ENCODE measurements at places on chromosomes 2 and 18. TPM values are rescaled to one million over a fixed set of nuclear protein-coding genes. Genes with fewer than 3 reads are reported as not detected.

The SCYGR4 gene
- total RNA-seq, result not detected

The AFF3 gene
- 1.5 TPM for total RNA-seq

The AQP4 gene
- not detected for total RNA-seq

The SETBP1 gene
- 1.4 TPM for total RNA-seq

The FEV gene
- not detected for total RNA-seq

The PASK gene
- total RNA-seq, result 71.5 TPM

The STARD6 gene
- not detected for total RNA-seq

The SCYGR7 gene
- not detected for total RNA-seq

The EN1 gene
- total RNA-seq, result not detected

The NPPC gene
- 0.57 TPM for total RNA-seq

- DNase-seq, result no peak
These were observed 6.1 kb downstream of the CTDSP1 start for GRCh38 chr2:218405746-218406208.

GRCh38 chr2:16013359-16013911, 73.1 kb downstream of the MYCN start:
- no peak for DNase-seq

DNA sequence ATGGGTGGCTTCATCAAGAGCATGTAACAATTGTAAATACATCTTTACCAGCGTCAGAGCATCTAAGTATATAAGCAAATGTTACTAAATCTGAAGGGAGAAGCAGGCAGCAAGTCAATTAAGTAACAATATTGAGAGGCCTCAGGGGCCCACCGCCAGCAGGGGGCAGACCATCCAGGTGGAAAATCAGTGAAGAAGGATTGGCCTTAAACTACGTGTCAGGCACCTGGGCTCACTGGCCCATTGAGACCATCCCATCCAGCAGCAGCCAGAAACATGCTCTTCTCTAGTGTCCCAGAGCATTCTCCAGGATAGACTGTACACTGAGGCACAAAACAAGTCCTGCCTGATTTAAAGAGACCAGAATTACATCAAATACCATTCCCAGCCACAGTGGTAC, 96.2 kb upstream of the SNTG2 start:
- DNase-seq, result peak; percentile 73

DNA sequence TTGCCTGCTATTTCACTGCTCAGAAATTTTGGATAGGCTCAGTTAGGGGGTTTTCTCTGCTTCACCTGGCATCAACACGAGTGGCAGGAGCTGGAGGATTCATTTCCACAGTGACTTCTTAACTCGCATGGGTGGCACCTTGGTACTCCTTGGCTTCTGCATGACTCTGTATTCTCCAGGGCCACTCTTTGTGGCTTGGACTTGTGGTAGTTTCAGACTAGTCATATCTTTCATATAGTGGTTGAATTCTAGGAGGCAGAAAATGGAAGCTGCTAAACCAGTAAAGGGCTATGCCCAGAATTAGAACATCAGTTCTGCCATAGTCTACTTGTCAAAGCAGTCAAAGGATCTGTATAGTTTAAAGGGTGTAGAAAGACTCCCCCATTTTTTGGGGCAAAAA, 6.8 kb downstream of the MAIP1 start:
- no peak for DNase-seq

DNA sequence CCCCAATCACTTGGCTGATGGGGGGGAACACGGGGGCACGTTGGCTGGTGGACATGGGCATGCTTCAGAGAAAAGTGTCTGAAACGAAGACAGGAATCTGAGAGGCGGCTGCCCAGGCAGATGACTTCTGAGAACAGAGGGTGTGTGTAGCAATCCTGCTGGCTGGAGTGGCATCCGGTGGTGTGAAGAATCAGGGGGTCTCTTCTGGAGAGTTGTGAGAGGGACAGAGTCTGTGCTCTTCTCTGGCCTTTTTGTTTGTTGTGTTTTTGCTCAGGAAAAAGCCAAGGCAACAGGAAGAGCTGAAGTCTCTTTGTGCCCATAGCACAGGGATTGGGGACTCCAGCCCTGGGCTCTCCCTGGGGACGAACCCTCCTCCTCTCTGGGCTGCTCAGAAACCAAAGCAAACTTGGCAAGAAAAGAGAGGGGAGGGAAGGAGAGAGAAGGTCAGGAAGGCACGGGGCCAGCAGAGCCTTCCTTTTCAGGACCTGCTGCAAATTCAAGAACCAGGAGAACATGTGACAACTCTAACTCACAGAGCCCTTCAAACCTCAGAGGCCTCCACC, 97.0 kb upstream of the SMAD2 start:
- no peak for DNase-seq

DNA sequence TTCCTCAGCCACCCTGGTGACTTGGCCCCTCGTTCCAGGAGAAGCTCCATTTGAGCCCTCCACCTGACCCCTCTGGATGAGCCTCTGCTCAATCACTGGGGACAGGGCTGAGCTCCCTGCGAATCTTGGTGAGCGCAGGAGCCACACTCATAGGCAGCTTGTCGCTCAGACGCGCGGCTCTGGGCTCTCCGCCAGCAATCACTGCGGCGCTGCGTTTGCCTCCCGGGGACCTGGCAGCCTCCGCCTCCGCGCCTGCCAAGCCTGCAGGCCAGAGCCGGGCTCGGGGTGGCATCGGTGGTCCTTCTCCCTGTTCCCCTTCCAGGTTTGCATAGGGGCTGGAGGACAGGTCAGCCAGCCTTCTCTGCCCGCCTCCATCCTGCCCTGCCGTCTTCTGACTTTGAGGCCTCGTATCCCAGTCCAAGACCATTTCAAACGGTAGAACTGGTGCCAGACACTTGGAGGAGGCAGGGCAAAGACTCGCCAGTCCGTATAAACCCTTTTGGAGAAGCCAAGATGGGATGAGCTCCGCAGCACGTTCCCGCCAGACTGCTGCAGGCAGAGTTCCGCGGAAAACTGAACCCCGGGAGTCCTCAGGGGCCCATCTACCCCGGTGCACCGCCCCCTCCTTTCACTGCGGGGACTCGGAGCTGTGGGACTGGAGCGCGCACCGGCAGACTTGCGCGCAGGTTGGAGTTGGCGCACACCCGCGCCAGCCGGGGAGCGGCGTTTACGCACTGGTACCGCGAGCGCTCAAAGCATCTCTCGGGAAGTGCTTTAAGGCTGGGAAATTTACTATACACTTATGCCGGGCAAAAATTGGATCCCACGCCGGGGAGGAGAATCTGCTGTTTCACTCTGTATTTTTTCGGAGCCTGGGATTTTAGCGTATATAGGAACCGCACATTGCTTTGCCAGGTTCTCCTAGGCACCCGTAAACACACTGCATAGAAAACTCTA, 1.1 kb upstream of the TACR1 start:
- DNase-seq, result peak; percentile 10

- no peak for DNase-seq
These were observed 52.4 kb downstream of the GLI2 start for GRCh38 chr2:120787822-120788700.

- DNase-seq, result no peak
These were observed 208.6 kb upstream of the APCDD1 start for GRCh38 chr18:10245846-10246175.

DNA sequence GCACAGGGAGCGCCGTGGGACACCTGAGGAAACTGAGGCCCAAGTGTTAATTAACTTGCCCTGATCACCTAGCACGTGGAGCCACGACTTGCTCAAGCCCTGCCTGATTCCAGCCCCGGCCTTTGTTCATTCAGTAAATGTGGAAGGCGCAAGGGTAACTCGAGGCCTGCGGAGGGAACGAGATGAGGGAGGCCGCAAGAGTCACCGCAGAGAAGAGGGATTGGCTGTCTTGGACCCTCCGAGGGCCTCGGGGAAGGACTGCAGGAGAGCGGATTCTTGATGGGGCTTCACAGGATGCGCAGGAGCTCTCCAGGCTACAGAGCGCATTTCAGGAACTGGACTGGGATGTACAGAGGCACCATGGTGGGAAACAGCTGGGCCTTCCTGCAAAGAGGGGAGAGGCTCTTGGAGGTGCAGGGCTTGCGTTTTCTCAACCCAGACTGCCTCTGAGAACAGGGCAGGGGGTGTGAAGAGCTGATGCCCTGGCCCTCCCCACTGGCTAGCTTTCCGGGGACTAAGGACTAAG, 511 bp upstream of the ANKMY1 start:
- DNase-seq, result no peak

GRCh38 chr2:77268626-77269025, 253.6 kb downstream of the LRRTM4 start:
- no peak for DNase-seq

DNA sequence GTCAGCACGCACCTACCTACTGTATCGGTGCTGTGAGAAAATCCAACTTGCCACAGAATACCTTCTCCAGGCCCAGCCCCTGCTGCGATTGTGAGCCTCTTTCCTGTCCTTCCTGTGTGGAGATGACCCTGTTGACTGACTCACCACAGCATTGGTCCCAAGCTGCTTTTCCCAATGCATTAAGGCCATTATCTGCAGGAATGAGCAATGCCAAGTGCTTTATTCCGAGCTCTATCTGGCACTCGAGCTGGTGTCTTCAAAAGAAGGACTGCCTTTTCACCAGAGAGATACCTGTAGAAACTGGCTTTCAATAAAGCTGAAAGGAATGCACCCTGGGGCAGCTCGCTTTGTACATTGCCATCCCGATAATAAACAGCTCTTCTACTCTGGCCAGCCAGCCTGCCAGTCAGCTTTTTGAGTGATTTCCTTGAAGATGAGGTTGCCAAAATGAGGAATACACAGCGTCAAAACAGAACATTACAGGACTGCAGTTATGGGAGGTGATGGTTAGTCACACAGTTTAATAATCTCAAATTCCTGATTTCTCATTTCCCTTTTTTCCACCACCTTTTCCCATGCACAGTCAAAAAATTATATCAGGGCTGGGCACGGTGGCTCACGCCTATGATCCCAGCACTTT, 8.3 kb upstream of the RNF103 start:
- DNase-seq, result no peak

DNA sequence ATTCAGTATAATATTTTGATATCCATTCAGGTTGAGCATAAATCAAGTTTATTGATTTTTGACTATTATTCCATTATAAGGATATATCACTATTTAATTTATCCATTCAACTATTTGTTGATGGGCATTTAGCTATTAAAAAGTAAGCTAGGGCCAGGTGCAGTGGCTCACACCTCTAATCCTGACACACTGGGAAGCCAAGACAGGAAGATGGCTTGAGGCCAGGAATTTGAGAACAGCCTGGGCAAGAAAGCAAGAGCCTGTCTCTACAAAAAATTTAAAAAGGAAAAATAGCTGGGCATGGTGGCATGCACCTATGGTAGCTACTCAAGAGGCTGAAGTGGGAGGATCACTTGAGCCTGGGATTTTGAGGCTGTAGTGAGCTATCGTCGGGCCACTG, 183.5 kb downstream of the HNMT start:
- DNase-seq, result no peak

DNA sequence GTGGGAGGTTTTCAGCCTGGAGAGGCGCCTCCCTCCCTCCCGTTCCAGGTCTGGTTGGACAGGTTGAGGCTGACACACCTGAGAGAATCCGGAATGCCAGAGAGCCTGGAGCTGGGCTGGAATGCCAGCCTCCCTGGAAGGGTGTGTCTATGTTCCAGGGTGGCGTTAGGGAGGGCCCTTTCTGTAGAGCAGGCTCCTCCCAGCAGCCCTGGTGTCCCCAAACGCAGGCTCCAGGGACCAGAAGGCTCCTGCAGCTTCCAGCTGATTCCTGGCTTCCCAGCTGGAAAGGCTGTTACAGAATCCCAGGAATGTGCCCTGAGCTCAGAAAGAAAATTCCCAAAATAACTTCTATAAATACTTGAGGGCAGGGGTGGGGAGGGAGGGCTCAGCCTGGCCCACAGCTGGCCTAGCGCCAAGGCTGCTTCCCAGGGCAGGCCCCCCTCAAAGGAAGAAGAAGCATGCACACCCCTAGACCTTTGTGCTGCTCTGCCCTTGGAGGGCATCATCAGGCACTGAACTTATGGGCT, 85.4 kb downstream of the STPG4 start:
- no peak for DNase-seq

DNA sequence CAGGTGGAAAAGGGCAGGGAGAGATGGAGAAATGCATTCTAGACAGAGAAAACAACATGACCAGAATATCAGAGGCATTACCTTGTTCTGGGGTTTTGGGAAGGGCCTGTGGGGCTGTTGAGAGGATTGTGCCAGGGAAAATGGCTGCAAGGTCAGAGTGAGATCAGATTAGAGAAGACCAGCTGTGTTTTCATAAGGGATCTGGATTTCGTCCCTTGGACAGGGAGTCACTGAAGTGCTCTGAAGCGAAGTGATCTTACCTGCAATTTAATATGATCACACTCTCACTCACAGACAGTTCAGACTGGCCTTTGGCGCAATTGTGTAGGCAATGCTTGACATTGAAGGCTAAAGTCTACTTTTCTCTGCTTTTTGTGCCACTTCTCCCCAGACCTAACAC, 20.3 kb upstream of the REG3G start:
- DNase-seq, result no peak

DNA sequence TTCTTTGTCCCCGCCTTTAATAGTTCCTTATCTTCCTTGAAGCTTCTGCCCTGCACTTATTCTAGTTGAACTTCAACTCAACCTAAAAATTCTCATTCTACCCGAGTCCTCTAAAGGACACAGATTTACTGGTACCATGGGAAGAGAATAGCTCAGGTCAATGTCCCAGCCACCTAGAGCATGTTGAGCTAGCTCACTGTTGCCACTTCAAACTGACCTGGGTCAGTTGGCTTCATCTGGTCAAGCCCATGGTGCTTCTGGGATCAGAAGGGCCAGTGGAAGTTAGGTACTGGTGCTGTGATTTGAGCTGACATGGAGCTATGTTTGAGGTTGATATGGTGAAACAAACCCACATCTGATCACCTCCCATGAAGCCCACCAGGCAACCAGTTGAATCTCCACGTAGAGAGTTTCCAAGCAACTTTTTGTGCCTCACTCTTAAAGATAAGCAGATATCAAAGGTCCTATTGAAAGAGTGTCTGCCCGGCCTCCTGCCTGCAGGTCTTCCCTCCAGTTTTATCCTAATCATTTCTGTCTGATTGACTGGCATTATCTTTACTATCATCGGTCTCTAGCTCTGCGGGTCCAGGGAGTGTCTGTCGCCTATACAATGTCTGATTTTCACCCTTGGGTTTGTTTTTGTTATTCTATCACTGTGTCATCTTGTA, 17.2 kb downstream of the GREB1 start:
- DNase-seq, result no peak

DNA sequence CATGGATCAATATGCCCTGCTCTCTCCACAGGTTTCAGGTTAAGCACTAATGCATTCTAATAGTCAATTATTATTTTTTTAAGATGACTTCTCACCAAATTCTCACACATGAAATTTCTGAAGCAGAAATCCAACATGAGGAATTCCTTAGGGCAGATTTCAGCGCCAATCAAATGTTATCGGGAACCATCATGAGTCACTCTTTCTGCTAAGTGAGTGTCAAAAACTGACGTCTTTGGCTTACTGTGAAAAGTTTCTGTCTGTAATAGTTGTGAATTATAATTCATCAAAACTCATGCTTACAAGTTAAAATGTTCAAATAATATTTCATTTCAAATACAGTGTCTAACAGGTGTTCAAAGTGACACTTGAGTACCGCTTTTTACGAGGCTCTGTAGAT, 1038.6 kb downstream of the SOCS6 start:
- no peak for DNase-seq

Measured in activated naive CD4-positive, alpha-beta T cell treated with anti-CD3 and anti-CD28 coated beads for 36 hours (primary cell).